Activated CD8-positive, alpha-beta T cell treated with anti-CD3 and anti-CD28 coated beads for 36 hours (primary cell): ENCODE measurements at places on chromosomes 5 and 9.

- no peak for DNase-seq
- H3K27ac ChIP-seq, result no peak overlapping the region
- H3K27me3 ChIP-seq, result peaks cover 14% of the 10 kb centered on the region
- H3K4me3 ChIP-seq, result no peak overlapping the region
- H3K36me3 ChIP-seq, result no peaks in the 10 kb centered on the region
- no peaks in the 10 kb centered on the region for H3K4me1 ChIP-seq
Measured at GRCh38 chr5:58875599-58875998, 292.7 kb downstream of the RAB3C start.

DNA sequence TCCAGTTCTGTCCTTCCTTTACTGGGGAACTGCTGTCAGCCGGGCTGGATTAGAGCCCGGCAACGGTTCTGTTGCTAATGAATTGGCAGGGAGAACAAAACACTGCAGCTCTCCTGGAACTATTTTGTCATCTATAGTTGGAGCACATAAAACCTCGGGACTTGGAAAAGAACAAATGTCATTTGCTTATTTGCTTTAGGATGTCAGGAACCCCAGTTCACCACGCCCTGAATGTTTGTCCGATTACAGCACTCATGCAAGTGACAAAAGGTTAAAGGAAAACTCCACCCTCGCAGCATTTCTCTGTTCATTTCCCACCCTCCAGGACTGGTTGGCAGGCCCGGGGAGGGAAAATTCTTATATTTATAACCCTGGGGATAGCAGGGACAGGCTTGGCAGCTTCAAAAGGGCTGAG is 66.4 kb upstream of the PLPP1 start:
- H3K4me1 ChIP-seq, result peaks cover 41% of the 10 kb centered on the region
- no peaks in the 10 kb centered on the region for H3K36me3 ChIP-seq
- H3K4me3 ChIP-seq, result peak overlapping the region; percentile 6
- no peak for DNase-seq

- no peaks in the 10 kb centered on the region for H3K36me3 ChIP-seq
Measured at GRCh38 chr5:154727361-154727760, 27.8 kb upstream of the LARP1 start.

DNA sequence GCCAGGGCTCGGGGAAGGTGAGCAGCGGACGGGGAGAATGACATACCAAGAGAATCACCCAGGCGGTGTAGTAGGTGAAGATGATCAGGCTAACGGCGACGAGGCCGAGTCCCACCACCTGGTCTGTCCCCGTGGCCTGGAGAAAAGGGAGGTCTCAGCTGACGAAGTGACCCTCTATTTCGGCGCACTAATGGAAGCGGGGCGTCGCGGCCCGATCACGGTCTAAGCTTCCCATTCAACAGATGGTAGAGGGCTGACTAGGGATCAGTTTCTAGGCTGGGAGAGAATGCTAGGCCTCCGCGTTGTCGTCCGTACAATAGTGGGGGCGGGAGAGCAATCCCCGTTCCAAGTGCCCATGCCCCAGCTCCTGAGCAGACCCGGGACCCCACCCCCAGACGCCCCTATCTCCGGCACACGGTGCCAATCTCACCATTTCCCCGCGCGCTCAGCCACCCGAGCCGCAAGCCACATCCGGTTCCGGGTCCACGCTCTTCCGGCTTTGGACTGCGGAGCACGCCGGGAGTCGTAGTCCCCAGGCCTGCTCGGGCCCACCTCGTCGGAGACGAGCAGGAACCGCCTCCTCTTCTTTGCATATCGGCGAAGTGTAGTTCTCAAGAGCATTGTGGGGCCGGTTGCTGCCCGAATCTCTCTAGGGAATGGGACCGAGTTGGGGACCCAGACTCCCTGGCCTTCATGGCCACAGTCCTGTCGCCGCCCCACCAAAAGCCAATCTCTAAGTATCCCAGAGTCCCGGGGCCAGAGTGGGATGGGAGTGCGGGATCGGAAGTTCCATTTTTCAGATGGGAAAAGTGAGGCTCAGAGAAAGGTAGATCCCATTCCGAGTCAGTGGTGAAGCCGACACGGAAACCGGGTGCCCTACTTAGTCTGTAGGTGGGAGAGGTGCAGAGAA is at the start of gene DPM2:
DPM2 (minus strand) TSS at position 467 of the 910 bp plus-strand sequence; CDS start at position 433, 34 bp downstream.
- peak within 1 kb of the TSS; percentile 93 for H3K4me3 ChIP-seq
- H3K27me3 ChIP-seq, result no peaks in the 10 kb centered on the region
- H3K4me1 ChIP-seq, result peaks cover 36% of the 10 kb centered on the region
- H3K36me3 ChIP-seq, result peaks cover 40% of the 10 kb centered on the region
- peak within 1 kb of the TSS; percentile 95 for H3K27ac ChIP-seq

DNA sequence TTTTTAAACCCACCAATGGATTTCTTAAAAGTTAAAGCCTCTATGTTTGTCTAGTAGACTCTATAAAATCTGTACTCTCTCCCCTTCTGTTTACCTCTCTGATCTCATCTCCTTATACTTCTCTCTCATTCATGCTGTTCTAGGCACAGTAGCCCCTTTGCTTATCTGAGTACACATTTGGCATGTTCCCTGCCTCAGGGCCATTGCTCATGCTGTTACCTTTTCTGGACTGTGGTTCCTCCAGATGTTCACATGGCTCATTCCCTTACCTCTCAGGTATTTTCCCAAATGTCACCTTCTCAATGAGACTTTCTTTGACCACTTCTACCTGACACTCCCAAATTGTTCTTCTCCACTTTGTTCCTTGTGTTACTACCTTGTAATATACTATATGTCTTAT is 176.1 kb downstream of the CWC27 start:
- peaks cover 2% of the 10 kb centered on the region for H3K36me3 ChIP-seq
- H3K4me1 ChIP-seq, result no peaks in the 10 kb centered on the region
- H3K27me3 ChIP-seq, result no peaks in the 10 kb centered on the region
- no peak for DNase-seq
- H3K4me3 ChIP-seq, result no peak overlapping the region

- H3K4me3 ChIP-seq, result no peak overlapping the region
- H3K27ac ChIP-seq, result no peak overlapping the region
- H3K27me3 ChIP-seq, result no peaks in the 10 kb centered on the region
- no peaks in the 10 kb centered on the region for H3K36me3 ChIP-seq
- H3K4me1 ChIP-seq, result no peaks in the 10 kb centered on the region
Measured at GRCh38 chr9:26243726-26244125, 565.5 kb upstream of the TUSC1 start.

DNA sequence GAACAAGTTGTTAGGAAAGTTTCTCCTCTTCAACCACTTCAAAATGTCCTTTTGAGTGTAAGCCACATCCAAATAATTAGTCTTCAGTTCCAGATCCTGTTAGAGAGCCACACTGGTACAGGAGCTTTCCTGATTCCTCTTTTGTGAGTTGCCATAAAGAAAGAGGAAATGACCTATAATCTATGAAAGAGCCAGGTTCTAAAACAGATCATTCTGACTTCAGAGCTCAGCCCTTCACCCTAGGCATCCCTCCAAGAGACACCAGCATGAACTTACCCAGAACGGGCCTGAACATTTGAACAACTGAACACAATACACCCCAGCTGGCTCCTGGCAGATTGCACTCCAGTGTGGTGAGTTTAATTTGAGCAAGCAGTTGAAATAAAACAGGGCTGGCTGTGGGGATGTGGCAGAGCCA is 25.7 kb downstream of the SLC1A1 start:
- peaks cover 17% of the 10 kb centered on the region for H3K4me1 ChIP-seq
- H3K4me3 ChIP-seq, result no peak overlapping the region
- no peak for DNase-seq
- no peaks in the 10 kb centered on the region for H3K36me3 ChIP-seq
- no peak overlapping the region for H3K27ac ChIP-seq
- no peaks in the 10 kb centered on the region for H3K27me3 ChIP-seq
